A549 treated with CpdA at 1 μM for 4 hours (cell line): ENCODE measurements at places on chromosomes 12 and 14. TPM values are rescaled to one million over a fixed set of nuclear protein-coding genes. Genes with fewer than 3 reads are reported as not detected.

Gene APEX1
- 262 to 275 TPM (median 270 TPM) in 5 replicates for total RNA-seq

Gene RTN1
- not detected in 5 replicates for total RNA-seq

Gene SMIM41
- not detected in 5 replicates for total RNA-seq

Gene NAV3
- total RNA-seq: 15.2 to 26.4 TPM (median 17.9 TPM) in 5 replicates

Gene KLHL42
- 14.2 to 18.7 TPM (median 16.7 TPM) in 5 replicates for total RNA-seq

Gene LRRIQ1
- 0.47 to 1.1 TPM (median 0.71 TPM) in 5 replicates for total RNA-seq

Gene TAS2R31
- total RNA-seq: 0.08 to 0.13 TPM in 2 of 5 replicates, not detected in the others

Gene PPP1R36
- total RNA-seq: 0.25 to 0.59 TPM (median 0.36 TPM) in 5 replicates

Gene HSPB8
- 13.1 to 21.0 TPM (median 15.4 TPM) in 5 replicates for total RNA-seq

Gene MANSC4
- total RNA-seq: 0.07 to 0.13 TPM in 2 of 5 replicates, not detected in the others

Gene P2RX2
- total RNA-seq: not detected in 5 replicates

Gene OTOGL
- 0.01 TPM in 1 of 5 replicates, not detected in the others for total RNA-seq

Gene DIO3
- 0.03 to 0.09 TPM in 2 of 5 replicates, not detected in the others for total RNA-seq

Gene CCDC177
- total RNA-seq: not detected in 5 replicates

Gene FZD10
- not detected in 5 replicates for total RNA-seq

Gene KIF21A
- 19.3 to 24.1 TPM (median 21.8 TPM) in 5 replicates for total RNA-seq

Gene HOXC12
- not detected in 5 replicates for total RNA-seq

Gene PAPLN
- total RNA-seq: 8.4 to 12.8 TPM (median 10.1 TPM) in 5 replicates

Gene SERPINA12
- not detected in 5 replicates for total RNA-seq

Gene CFAP54
- 0.84 to 1.6 TPM (median 1.5 TPM) in 5 replicates for total RNA-seq
